ENCODE measurements at places on chromosomes 1 and 21.

DNA sequence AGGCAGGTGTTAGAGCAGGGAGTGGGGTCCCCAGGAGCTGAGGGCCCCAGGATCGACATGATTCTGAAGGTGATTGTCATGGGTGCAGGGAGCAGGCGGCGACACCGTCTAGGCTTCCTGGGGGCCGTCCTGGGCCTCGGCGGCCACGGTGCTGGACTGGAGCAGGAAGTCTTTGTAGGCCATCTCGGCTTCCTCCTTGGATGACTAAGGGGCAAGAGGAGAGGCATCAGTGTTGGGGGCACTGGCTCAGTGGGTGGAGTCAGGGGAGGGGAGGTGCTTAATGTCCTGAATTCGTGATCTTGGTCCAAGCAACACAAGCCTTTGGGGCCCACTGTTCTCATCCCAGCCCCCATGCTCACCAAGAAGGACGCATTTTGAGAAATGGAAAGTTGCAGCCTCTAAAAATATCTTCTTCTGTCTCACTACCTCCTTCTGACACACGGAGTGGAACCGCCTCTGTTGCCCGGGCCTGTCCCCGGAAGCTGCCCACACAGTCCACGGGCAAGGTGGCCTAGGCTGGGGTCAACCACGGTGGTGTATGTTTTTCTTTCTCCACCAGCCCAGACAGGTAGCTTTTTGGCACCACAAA, 8.6 kb upstream of the FCMR start:
- no peak for DNase-seq

GRCh38 chr1:174912264-174912663, 87.5 kb upstream of the CACYBP start:
- DNase-seq = no peak

DNA sequence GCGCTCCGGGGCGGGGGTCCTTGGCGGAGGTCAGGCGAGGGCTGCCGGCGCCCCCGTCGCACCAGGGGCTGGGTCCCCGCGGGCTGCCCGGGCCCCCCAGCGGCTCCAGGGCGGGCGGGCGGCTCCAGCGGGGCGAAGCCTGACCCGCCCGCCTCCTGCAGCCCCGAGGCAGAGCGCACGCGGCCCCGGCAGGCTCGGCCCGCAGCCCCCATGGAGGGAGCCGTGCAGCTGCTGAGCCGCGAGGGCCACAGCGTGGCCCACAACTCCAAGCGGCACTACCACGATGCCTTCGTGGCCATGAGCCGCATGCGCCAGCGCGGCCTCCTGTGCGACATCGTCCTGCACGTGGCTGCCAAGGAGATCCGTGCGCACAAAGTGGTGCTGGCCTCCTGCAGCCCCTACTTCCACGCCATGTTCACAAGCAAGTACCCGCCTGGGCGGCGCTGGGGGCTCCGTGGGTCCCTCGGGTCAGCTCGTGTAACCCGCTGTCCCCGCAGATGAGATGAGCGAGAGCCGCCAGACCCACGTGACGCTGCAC, 817 bp downstream of the KLHL17 start:
- DNase-seq = no peak

- no peak for DNase-seq
Measured at GRCh38 chr1:61892977-61893376, 150.7 kb downstream of the PATJ start.

DNA sequence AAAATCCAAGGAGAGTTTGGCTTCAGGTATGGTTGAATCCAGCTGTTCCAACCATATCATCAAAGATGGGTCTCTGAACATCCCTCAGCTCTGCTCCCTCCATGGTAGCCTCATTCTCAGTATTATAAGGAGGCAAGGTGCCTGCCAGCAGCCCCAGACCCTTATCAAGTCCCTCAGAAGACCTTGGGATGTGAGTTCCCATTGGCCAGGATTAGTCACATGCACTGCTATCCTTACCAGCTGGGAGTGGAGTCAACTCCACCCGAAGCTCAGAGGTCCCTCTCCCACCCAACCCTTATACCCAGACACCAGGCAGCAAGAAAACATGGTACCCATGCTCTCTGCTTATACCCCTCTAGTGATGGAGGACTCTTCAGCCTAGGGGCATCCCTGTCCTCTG, 153.7 kb upstream of the ZBTB40 start:
- no peak for DNase-seq

- DNase-seq = no peak
Measured at GRCh38 chr1:27430903-27431600, 38.6 kb downstream of the GPR3 start.

- DNase-seq = no peak
Measured at GRCh38 chr1:51372561-51372960, 42.2 kb upstream of the TTC39A start.

GRCh38 chr1:21537932-21538630, 28.9 kb downstream of the ALPL start:
- no peak for DNase-seq

DNA sequence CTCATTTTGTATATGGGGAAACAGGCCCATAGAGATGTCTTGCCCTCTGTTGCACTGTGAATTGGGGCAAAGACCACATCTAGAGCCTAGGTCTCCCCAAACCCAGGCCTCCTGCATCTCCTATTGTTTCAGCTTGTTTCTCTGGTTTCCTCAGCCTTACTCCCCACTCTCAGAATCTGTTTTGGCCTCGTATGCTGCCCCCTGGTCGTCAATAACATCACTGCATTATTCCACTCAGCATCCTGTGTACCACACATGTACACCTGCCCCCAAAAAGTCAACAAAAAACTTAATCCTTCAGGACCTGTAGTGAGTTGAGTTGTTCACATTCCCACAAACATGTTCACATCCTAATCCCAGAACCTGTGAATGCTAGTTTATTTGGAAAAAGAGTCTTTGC, 184.8 kb downstream of the BRINP2 start:
- DNase-seq = peak; percentile 11

- no peak for DNase-seq
Measured at GRCh38 chr1:74861867-74862266, 128.9 kb downstream of the TYW3 start.

GRCh38 chr1:11170102-11170501, 19.1 kb upstream of the ANGPTL7 start:
- DNase-seq = no peak

DNA sequence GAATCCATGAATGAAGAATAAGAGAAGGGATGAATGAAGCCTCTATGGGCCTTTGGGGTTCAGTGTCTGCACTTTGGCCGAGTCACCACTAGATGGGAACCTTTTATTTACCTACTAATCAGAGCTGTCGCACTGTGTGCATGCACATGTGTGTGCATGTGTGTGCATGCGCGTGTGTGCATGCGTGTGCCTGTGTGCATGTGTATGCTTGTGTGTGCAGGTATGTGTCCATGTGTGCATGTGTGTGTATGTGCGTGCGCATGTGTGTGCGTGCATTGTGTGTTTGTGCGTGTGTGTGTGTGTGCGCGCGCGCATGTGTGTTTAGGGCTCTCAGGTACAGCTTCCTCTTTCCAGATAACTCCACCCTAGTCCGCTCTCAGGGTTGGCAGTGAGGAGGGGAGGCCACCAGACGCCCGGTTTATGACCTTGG, 20.4 kb upstream of the UBXN10 start:
- no peak for DNase-seq

- no peak for DNase-seq
Measured at GRCh38 chr1:106780066-106780465, 276.4 kb upstream of the PRMT6 start.

DNA sequence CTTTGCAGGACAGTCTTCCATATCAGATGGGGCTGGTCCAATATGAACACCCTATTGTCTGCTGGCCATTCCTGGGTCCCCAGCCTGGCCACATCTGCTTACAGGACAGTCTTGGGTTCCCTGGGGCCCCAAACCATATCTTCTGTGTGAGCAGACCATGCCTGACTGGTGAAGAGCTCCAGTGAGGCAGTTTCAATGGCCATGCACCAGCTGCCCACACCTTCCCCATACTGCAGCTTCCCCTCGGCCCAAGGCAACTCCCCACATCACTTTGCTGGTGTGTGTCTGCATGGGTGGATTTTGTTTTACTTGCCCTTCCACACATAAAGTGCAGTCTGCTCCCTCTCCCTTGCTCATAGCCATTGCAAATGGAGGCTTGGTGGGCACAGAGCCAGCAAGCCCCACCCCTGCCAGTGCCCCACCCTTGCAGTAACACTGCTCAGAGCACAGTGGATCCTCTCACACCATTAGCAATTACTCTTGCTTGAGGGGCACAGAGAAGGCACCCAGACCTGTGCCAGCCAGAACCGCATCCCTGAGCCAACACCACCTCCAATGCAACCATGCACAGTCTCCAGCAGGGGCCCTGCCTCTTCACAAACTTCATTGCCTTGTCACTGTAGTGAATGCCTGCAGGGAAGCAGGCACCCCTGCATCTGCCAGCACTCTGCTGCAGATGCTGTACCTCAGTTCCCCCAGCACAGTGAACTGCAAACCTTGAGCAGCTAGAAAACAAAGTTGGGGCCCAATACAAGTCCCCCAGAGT, 474.5 kb upstream of the BEND5 start:
- no peak for DNase-seq

- DNase-seq = no peak
Measured at GRCh38 chr1:15876357-15877055, 29.0 kb downstream of the SPEN start.

DNA sequence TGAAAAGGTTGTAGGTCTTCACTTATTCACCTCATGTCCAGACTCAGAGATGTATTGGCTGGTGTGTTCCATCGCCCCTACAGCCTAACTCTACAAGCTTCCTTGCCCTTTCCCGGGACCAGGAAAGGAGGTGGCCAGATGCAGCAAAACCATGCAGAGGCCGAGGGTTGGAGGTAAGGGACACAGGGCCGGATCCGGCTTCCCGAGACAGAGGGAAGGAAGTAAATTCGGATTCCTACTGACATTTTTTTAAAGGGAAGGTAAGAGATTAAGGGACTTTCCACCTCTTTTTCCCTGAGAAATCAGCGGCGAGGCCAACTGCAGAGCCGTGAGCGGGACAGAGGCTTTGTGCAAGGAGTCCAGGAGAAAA, 12.7 kb downstream of the EPHA10 start:
- no peak for DNase-seq

GRCh38 chr21:14616380-14617039, 70.4 kb upstream of the SAMSN1 start:
- DNase-seq = no peak

- DNase-seq = no peak
Measured at GRCh38 chr1:113721010-113721409, 38.3 kb downstream of the PHTF1 start.
